Sciatic nerve (tissue), 2 donors: ENCODE measurements at places on chromosomes 4 and X.

GRCh38 chr4:111618908-111619307 is 526.3 kb upstream of the FAM241A start:
- DNase-seq: no peak

DNA sequence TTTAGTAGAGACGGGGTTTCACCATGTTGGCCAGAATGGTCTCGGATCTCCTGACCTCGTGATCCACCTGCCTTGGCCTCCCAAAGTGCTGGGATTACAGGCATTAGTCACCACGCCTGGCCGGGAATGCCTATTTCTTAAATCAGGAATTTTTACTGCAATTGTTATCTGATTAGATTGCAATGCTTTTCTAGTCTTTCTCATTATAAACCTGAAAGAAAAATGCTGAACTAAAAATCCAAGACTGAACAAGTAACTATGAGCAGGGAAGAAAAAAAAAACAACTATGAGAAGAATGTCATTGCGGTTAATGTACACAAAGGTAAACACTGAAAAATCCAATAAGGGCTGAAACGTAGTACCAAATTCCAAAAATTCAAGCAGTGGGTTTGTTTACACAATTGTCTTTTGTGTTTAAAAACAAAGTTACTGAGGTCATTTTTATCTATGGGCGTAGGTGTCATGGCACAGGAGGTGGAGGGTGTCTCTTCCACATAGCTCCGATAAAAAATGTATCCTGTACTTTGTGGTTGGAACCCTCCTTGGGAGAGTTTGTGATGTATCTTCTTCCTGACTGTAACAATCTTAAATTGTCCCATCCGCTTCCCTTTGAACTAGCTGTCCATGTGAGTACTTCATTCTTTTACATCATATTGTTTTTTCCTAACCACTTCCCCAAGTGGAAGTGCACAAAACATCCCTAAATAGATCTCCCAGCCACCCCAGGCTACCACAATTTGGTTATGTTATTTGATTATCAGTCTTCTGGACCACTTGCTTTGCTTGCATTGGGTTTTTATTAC is 11.1 kb upstream of the TMEM156 start:
- DNase-seq: no peak

GRCh38 chr4:119587796-119588195 is 40.8 kb downstream of the PDE5A start:
- no peak for DNase-seq

DNA sequence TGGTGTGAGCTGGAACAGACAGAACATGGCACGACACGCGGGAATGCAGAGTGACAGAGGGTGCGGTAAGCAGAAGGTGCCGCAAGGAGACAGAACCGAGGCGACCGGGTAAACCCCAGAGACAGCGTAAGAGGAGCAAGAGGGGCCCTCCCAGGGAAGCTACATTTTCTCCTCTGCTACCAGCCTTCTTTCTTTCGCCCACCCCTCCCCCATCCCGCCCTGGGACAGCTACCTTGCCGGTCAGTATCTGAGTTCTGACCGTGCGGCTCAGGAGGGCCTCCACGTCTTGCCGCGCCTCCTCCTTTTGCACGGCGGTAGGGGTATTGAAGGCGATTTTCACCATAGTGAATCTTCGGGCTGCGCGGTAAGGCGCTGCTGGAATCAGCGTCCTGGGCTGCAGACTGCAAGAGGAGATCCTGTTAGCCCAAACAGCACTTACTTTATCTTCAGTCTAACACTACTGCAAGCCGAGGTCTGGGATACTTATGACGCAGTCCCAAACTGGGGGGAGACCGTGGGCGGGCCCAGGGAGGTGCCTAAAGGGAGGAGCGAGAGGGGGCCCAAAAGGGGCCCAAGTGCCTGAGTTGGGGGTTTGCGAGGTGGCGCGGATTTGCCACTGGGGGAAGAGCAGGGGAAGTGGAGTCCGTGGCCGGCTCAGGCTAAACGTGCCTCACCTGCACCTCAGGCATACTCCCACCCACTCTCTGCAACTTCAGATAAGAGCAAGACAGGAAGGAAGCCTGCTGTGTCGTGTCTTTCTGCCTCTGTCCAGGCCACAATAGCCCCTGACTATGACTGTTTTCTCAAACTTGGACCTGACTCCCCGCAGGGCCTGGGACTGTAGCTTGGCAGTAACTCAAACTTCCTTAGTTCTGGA is at the start of gene ITM2A:
Gene ITM2A (minus strand): TSS at position 462 of the 877 bp plus-strand sequence. CDS start 119 bp downstream, at position 343.
- DNase-seq: peak; percentile 67

DNA sequence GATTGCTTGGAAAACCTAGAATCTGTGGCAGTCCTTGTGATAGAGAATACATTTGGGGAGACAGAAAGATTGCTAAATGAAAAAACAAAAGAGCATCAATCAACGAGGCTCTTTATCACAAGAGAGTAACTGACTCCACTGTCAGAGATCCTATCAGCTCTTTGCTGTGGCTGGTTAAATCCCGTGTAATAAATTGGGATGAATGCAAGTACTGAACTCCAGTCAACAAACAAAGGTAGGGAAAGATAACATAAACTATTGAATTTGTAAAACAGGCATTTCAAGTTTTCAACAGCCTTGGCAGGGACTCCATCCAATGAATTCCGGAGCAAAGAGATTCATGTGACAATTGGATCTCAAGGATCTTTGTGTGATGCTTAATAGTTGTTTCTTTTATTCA is 21.3 kb downstream of the MMRN1 start:
- no peak for DNase-seq

DNA sequence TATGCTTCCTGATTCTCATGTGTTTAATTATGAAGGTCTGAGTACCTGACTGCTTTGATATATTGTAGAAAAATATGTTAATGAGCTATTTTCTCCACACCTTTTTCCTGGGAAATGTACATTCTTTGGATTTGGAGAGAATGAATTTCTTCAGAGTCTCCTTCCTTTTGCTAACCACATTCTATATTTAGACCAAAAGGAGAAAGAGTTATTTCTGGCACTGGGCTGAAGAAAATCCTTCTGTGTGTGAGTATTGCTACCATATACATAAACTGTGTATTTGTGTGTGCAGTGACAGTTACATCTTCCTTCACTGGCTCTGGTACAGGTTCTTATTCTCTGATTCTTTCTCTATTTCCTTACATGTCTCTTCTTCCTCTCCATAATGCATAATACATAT is 44.5 kb upstream of the PGRMC2 start:
- DNase-seq: no peak

GRCh38 chr4:26005764-26006163 is 91.7 kb downstream of the SMIM20 start:
- no peak for DNase-seq

GRCh38 chr4:11264841-11265240 is 163.9 kb downstream of the HS3ST1 start:
- DNase-seq: no peak

DNA sequence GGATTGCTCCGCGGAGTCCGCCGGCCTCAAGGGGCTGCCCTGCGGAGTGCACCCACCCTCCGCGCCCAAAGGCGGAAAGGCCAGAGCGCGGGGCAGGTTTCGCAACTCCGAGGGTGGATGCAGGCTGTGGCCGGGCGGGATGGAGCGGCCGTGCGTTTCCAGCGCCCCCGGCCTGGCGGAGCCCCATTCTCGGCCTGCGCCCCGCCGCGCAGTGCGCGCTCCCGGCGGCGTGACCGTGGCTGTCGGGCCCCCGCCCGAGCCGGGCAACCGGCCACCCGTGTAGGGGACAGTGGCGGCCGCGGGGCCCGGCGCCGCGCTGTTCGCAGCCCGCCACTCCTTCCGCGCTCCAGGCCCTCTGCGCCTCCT is 331 bp downstream of the SETD7 start:
- DNase-seq: peak; percentile 80

DNA sequence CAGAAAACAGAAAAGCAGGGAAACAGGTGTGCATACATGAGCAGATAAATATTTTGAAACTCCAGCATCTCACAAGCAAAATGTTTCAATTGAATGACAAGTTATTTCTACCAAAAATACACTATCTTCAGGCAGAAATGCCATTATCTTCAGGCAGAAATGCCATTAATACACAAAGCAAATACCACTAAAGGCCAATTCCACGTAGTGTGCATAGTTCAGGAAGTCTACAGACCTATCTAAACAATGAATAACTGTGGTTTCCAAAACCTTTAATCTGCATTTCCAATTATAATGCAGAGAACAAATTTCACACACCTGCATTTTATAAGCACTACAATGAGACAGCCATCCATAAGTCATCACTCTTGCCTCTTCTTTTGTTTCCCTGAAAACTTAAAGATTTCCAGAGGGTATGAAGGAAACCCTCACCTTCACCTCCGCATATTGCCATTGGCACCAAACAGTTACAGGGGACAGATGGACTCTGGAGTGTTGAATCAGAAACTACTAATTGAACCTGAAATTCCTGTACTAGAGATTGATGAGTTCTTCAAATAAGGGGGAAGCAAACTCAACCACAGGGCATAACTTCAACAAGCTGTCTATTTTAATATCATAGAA is 179.0 kb downstream of the PDGFC start:
- no peak for DNase-seq
